ENCODE measurements at places on chromosomes 4 and X. TPM values are rescaled to one million over a fixed set of nuclear protein-coding genes. Genes with fewer than 3 reads are reported as not detected.

DNA sequence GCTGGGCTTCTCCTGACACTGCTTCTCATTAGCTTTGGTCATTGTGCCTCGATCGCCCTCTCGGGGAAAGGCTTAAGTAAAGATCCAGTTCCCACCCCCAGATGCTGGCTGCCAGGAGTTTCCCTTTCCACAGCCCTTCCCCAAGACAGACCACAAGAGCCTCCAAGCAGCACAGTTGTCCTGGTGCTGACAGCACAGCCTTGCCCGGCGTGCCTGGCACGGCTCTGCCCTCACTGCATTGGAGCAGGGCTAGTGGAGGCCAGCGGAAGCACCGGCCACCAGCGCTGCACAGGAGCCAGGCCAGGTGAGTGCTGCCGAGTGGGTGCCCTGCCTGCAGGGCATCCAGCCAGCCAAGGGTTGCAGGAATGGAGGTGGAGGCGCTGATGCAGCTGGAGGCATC, 9.7 kb upstream of the MSANTD1 start:
- DNase-seq, result peak; percentile 76

DNA sequence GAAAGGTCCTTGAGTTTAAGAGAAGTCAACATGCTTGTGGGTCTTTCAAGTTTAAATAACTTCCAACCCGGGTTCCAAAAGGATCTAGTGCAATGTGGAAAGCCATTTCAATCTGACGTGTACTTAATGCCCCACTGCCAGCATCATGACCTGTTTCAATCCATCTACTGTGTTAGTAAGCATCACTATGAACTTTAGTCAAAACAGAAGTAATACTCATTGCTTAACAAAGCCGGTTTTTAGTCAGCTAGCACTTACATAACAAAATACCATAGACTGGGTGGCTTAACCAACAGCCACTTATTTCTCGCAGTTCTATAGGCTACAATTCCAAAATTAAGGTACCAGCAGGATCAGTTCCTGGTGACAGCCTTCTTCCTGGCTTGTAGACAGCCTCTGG, 677.5 kb downstream of the DMD start:
- no peak for DNase-seq

- peak; percentile 17 for DNase-seq
Measured at GRCh38 chrX:123518791-123519190, 214.1 kb downstream of the THOC2 start.

GRCh38 chr4:67587156-67587555, 28.6 kb downstream of the STAP1 start:
- no peak for DNase-seq

The FRG1 gene
- total RNA-seq, result 37.0 TPM

- no peak for DNase-seq
Measured at GRCh38 chrX:21840193-21840545, 752 bp downstream of the MBTPS2 start.

DNA sequence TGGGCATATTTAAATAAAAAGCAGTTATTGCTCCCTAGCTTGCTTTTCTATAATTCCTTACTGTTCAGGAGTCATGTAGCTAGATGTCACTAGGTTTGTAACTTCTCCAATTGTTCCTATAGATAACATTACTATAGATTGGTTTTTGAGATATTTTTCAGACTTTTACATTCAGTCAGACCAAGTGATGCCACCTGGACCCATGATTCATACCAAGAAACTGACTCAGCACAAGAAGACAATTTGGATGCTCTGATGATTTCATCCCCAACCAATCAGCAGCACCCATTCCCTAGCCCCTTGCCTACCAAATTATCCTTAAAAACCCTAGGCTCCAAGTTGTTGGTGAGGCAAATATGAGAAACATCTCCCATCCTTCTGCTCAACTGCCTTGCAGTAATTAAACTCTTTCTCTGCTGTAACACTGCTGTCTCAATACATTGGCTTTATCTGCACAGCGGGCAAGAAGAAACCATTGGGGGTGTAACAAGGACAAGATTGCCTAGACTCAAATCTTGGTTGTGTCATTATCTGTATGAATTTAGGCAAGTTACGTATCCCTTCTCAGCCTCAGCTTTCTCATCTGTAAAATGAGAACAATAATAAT, 11.8 kb upstream of the NEIL3 start:
- no peak for DNase-seq

- DNase-seq, result no peak
Measured at GRCh38 chr4:126799971-126800574, 832.7 kb upstream of the INTU start.
